ENCODE measurements at places on chromosomes 2 and 18. TPM values are rescaled to one million over a fixed set of nuclear protein-coding genes. Genes with fewer than 3 reads are reported as not detected.

Gene CD8A
- 67.8 TPM for total RNA-seq

DNA sequence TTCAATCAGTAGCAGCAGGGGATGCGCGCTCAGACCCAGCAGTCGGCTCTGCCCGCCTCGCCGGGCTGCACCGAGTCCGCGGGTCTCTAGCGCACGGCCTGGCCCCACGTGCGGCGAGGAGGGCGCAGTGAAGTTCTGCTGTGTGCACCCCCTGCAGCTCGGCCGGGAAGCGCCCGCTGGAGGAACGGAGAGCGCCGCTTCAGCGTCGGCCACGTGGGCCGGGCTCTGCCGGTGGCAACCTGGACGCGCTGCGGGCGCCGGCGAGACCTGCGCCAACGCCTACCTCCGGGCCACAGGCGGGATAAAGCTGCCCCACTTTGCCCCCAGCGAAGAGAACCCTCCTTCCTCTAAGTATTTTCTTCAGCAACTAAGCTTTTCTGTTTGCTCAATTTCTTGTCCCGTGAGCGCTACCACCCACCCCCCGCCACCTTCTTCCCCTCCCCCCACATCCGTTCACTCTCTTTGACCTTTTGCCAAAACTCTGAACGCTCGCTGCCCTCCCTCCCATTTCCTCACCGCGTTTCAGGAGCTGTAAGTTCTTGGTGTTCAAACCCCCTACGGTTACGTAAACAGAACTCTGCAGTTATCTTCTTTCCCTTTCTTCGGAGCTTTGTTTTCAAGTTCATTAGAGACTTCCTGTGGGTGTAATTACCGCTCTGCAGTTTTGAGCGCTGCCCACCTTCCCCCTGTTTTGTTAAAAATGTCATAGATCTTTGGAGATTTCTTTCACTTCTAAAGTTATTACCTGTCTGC lies 42.6 kb upstream of the EDAR start:
- DNase-seq, result no peak

Gene CELF4
- total RNA-seq, result not detected

GRCh38 chr2:151191001-151191400 lies 70.7 kb downstream of the RBM43 start:
- DNase-seq, result no peak

GRCh38 chr18:52345428-52345827 lies 5.4 kb downstream of the DCC start:
- no peak for DNase-seq

DNA sequence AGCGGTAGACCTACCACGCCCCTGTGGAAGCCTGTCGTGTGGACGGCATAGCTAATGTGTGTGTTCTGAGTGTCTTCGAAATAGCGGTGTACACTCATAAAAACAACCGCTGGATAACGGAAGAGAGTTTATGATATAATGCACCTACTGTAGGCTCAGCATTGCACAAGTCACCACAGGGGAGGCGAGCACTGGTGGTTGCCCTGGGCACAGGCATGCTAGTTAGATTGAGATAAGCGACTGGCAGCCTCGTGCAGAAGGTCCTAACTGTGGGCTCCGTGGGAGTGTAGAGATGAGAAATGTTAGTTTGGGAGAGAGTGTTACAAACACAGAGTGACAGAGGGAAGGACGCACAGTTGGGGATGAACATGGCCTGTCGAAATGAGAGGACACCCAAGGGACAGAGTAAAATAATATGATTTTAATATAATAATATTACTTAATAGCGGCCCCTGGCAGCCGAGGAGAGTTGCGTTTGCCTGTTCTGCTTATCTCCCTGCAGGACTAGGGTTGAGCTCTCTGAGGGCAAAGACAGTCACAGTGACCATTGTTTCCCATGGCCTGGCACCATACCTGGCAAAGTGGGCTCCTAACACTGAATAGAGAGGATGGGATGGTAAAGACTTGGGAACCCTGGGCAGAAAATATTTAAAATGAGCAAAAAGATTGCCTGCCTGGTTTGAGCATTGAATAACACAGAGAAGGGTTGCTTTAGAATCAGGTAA lies 204.2 kb downstream of the GBX2 start:
- no peak for DNase-seq

GRCh38 chr2:151899156-151899555 lies 70.9 kb upstream of the ARL5A start:
- DNase-seq, result no peak

- no peak for DNase-seq
Observed at GRCh38 chr2:148875387-148876051, 492 bp downstream of the KIF5C start.

- DNase-seq, result no peak
Observed at GRCh38 chr2:233400961-233401360, 46.7 kb downstream of the DGKD start.

Gene ADCYAP1
- 0.31 TPM for total RNA-seq

DNA sequence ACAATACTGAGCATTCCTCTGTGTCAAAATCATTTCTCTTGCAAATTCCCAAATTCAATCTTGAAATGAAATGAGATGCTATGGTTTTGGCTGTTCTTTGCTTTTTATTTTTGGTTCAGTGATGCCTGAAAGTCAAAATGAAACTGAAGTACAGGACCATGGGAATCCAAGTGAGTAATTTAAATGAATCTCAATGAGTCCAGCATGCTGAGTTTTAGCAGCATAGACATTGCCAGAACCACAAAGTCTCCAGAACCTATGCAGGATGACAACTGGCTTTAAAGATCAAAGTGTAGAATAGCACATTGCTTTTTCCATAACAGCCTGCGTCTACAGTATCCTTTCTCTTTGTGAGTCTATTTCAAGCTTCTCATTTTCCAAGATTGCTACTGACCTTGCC lies 1050.7 kb upstream of the PIK3C3 start:
- no peak for DNase-seq

GRCh38 chr2:9761577-9761976 lies 81.7 kb upstream of the TAF1B start:
- DNase-seq, result no peak

GRCh38 chr2:100174026-100174431 lies 31.6 kb upstream of the AFF3 start:
- DNase-seq, result no peak
